ENCODE measurements at places on chromosomes 12 and 14.

- DNase-seq = peak; percentile 44
Measured at GRCh38 chr14:89444044-89444443, 27.0 kb upstream of the FOXN3 start.

GRCh38 chr12:5581616-5582015 is 149.7 kb downstream of the NTF3 start:
- no peak for DNase-seq

GRCh38 chr14:100376751-100377171 is 53.6 kb downstream of the SLC25A47 start:
- no peak for DNase-seq

GRCh38 chr12:108825201-108825950 is 32.0 kb downstream of the SSH1 start:
- no peak for DNase-seq

GRCh38 chr12:1350055-1350933 is 244.1 kb downstream of the FBXL14 start:
- DNase-seq = no peak

DNA sequence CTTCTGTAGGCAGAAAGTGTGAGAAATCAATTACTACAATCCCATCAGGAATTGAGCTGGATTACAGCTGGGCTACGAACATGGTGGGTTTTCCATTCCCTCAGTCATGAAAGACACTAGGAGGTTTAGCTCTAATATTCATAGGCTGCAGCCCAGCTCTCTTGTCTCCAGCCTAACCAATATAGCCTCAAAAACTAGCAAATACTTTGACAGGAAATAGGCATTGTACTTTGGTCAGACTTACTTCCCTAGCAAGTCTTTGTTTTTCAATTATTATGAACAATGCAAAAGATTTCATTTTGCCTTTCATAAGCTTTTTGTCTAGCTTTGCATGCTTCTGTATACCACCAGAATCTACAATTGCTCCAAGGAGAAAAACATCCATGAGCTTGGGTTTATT is 296.2 kb downstream of the GPHN start:
- DNase-seq = no peak

GRCh38 chr12:19382563-19382962 is 56.7 kb upstream of the AEBP2 start:
- DNase-seq = no peak

DNA sequence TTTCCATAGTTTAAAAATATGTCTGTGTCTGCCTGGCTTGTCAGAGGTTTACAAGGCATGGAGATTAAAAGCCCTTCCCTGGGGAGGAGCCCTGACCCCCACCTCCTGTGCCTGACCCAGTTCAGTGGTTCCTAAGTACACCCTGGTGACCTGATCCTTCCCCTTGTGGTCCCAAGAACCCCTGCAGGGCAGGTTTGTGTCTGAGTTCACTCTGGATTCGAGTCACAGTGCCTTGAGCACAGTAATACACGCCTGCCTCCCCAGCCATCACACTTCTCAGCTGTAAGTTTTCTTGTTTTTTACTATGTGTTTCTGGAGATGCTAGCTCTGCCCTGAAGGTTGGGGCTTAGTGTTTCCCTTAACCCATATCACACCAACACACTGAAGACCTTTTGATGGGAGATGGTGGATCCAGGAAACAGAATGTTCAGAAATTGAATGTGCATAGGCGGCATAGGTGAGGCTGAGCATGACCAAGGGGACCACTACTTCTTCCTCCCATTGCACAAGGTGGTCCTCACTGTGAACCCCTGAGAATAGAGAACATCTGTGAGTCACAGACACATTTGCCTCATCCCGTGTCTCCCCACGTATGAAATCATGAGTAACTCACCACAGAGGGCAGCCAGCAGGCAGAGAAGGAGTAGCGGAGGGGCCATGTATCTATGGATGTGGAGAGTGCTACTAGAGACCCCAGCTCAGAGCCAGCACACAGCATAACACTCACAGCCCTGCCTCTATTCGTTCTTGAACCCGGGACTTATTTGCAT is 962.9 kb downstream of the TMEM121 start:
- peak; percentile 34 for DNase-seq

- DNase-seq = no peak
Measured at GRCh38 chr12:85949253-85949652, 75.2 kb downstream of the NTS start.

- peak; percentile 5 for DNase-seq
Measured at GRCh38 chr14:93538413-93538812, 107.7 kb downstream of the UNC79 start.

DNA sequence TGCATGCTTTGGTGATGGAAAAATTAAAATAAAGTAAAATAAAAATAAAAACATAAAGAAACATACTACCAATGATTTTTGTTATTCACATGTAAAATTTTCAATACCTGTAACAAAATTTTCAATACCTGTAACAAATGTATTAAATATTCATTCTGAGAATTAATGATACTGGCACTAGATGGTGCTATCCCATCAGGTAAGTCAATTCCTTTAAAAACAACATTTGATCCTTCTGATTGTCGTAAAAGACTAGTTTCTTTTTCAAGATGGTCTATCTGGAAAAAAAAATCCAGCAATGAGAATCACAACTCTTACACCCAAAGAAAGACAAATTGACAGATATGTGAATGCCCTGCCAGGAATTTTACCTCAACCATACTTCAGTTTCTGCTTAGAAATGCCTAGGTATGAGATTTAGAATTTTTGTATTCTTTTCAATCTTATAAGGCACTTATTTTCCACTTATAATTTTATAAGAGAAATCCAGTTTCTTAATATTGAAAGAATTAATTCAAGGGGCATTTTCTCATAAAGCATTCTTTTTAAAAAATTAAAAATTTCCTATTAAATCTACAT is 30.7 kb downstream of the CEP290 start:
- DNase-seq = no peak
